Stimulated activated CD4-positive, alpha-beta T cell treated with anti-CD3 and anti-CD28 coated beads, Interleukin-12 subunit alpha, Interleukin-12 subunit beta, amount 100 ng/mL, for 24 hours (primary cell): ENCODE measurements at places on chromosomes 3 and 15.

- peak; percentile 86 for DNase-seq
These were observed 18.8 kb downstream of the HEMK1 start for GRCh38 chr3:50587806-50588758.

- DNase-seq: no peak
These were observed 308.5 kb upstream of the ARRDC4 start for GRCh38 chr15:97652041-97652440.

GRCh38 chr15:25501828-25502446, 63.1 kb upstream of the UBE3A start:
- no peak for DNase-seq

GRCh38 chr3:64074060-64074459, 50.8 kb upstream of the PSMD6 start:
- no peak for DNase-seq

- no peak for DNase-seq
These were observed 104.4 kb upstream of the ZBTB20 start for GRCh38 chr3:115251509-115251908.

- DNase-seq: no peak
These were observed 117.5 kb downstream of the MBNL1 start for GRCh38 chr3:152386208-152386607.

DNA sequence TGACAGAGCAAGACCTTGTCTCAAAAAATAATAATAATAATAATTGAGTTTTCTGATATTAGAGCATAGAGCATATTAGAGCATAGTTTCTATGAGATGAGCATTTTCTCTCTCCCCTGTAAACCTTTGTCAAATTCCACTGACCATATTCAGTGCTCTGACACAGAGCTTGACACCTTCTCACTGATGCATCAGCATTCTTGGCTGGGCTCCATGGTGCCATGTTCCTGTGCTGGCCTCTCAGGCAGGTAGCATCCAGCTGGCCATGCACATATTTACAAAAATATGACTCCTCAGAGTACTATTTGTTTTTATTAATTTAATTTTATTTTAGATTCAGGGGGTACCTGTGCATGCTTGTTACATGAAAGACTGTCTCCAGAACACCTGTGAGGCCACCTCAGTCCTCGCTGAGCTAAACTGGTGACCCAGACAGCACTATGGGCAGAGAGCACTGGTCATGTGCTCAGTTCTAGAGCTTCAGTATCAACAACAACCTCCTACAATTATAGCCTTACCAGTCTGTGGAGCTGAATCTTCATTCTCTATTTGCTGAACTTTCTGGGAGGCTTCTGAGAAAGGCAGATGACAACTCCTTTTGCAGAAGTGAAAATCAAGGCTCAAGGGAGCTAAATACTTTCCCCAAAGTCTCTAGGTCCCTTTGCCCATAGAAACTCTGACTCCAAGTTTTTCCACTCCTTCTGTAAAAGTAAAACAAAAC, 21.6 kb upstream of the SLC28A2 start:
- DNase-seq: no peak

DNA sequence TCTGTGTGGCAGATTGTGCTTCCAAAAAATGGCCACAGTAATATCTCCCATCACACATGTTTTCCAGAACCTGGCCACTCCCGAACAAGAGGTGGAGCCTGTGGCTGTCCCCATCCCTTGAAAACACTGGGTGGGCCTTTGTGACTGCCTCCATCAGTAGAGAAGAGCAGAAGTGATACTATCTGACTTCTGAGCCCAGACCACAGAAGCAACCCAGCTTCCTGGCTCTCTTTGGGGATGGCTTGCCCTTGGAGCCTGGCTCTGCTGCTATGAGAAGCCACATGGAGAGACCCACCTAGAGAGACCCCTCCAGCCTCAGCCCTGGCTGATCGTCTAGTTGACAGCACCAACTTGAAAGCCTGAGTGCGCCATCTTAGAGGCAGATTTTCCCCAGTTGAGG, 39.8 kb upstream of the CMTM8 start:
- no peak for DNase-seq

GRCh38 chr15:65806397-65806796, 14.3 kb upstream of the DENND4A start:
- DNase-seq: no peak

DNA sequence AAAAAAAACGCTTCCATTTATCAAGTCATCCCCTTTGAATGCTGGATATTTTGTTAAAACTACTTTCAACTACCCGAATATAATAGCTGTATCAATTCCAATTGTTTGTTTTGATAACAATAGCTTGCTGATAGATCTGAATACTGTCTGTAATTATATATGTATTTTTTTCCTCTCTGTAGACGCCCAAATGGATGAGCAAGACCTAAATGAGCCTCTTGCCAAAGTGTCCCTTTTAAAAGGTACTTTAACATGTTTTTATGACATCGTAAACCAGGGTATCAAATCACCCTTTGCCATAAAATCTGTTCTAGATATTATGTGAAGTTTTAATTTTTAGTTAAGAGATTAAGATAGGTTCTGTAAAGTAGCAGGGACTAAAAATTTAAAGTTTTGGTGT, 111.5 kb upstream of the FLNB start:
- DNase-seq: no peak

- DNase-seq: no peak
These were observed 60.2 kb downstream of the SLTM start for GRCh38 chr15:58873267-58873666.

DNA sequence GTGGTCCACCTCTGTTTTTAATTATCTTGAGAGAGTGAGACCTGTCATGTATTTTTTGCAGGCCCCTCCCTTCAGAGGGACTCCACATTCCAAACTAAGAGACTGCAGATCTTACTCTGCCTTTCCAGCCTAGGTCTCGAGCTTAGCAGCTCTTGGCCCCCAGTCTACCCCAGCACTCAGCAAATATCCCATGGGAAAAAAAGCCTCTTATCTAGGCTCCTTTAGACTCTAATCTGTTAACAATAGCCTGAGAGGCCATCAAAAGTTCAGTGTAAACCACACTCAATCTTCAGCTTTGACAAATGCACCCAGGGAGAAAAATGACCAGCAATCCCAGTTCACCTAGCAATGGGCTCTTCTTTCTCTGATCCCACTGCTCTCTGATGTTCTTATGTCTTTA, 8.6 kb upstream of the BLM start:
- no peak for DNase-seq

DNA sequence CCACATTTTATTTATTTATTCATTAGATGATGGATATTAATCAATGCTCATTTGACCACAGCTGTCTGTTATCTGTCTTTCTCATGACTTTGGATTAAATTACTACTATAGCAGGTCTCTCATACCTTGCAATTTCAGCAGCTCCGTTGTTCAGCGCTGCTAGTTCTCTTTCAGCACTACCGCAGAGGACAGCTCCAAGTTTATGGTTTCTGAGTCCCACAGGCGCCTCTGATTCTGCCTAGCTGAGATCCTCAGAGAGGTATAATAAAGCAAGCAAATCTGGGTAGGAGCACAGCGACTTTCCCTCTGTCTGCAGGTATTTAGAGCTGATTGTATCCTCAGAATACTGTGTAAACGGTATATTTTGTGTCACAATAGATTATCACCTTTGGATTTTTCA, 204.9 kb downstream of the CNTN4 start:
- DNase-seq: no peak

GRCh38 chr3:38493031-38493430, 3.1 kb upstream of the EXOG start:
- no peak for DNase-seq
